ENCODE measurements at places on chromosomes 11 and 22.

- DNase-seq, result no peak
Measured at GRCh38 chr11:16936643-16937042, 77.6 kb downstream of the PLEKHA7 start.

DNA sequence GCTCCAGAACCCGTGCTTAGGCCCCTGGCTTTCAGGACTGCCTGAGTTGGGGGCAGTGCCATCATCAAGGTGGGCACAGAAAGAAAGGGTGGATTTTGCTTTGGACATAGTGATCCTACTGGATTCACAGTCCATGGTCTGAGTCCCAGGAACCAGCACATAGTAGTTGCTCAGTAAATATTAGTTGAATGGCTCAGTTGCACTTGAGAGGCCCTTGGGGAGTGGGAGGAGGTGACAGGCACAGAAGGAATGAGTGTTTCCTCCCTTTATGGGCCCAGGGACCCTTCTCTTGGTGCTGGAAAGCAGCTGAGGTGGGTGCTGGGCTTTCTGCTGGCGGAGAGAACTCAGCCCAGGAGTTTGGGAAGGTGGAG, 16.6 kb downstream of the ARHGEF17 start:
- DNase-seq, result no peak

- DNase-seq, result no peak
Measured at GRCh38 chr11:133705873-133706272, 139.4 kb downstream of the SPATA19 start.

GRCh38 chr11:68677432-68677831, 6.9 kb upstream of the GAL start:
- DNase-seq, result peak; percentile 97

DNA sequence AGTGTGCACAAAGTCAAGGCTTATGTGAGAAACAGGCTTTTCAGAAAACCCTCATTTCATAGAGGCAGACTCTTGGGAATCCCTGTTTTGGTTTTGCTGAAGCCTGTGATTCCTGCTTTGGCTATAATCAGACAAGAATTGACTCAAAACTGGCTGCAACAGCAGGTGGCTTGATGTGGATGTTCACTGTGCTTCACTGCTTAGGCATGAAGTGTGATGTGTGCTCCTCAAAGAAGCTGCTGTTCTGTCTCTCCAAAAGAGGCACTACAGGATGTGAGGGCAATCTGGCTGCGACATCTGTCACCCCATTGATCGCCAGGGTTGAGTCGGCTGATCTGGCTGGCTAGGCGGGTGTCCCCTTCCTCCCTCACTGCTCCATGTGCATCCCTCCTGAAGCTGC, 103.5 kb downstream of the C11orf58 start:
- DNase-seq, result no peak

GRCh38 chr11:83302151-83302550, 16.0 kb upstream of the CCDC90B start:
- no peak for DNase-seq

- DNase-seq, result no peak
Measured at GRCh38 chr11:60206616-60207015, 23.7 kb upstream of the MS4A6A start.

DNA sequence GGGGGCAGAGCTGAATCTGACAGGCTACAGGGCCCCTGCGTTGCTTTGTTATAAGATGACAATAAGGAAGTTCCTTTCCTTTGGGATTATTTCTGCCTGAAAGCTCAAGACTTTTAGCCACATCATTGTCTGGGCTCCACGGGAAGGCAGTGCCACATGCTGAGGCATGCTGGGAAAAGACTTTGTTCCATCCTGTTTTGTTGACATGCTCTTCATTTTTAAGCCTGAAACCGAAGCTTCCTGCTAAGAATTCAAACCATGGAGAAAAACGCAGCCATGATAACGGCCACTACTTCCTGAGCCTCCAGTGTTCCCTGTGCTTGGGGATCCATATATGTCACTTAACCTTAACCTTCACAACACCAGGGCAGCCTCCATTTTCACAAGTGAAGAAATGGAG, 5.5 kb upstream of the TCF20 start:
- DNase-seq, result no peak

- DNase-seq, result no peak
Measured at GRCh38 chr11:120612513-120613263, 101.1 kb downstream of the GRIK4 start.

- DNase-seq, result peak; percentile 3
Measured at GRCh38 chr11:43789700-43790443, 90.8 kb upstream of the ALKBH3 start.

GRCh38 chr22:47918276-47918921, 1155.9 kb downstream of the TBC1D22A start:
- DNase-seq, result no peak

GRCh38 chr11:67261946-67262681, 4.2 kb upstream of the GRK2 start:
- no peak for DNase-seq

GRCh38 chr11:75968021-75968625, 153.1 kb downstream of the UVRAG start:
- no peak for DNase-seq

GRCh38 chr11:68118706-68119448, 2.3 kb downstream of the CHKA start:
- DNase-seq, result no peak

DNA sequence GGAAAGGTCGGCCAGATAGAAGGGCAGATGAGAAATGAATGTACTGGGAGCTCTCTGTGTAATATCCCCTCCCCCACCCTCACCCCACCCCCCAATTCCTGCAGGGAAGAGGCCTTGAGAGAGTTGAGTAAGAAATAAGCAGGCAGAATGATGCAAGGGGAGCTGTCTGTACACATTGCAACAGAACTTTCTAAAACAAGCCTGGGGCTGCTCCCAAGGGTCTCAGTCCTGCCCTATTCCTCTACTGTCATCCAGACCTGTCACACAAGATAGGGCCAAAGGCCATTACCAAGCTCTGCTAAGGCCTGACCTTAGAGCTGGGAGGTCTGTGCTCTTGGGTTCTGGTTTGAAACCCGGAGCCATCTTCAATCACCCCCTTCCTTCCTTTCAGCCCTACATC, 5.7 kb upstream of the DGAT2 start:
- DNase-seq, result no peak

DNA sequence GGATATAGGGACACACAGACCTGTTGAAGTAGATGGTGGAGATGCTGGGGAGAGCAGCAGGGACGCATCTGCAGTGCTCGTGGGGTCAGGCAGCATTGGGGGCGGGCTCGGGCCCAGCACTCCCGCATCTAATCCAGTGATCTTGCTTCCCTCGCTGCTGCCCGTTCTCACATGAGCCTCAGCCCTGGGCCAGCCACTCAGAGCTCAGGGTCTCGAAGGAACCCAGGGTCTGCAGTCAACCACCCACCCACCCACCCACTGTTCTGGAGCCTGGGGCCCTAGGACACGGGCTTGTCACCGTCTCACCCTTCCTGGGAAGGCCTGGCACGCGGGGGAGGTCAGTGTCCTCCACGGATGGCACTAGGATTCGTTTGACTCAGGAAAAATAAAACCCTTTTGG, 406.0 kb downstream of the TBC1D22A start:
- no peak for DNase-seq

- DNase-seq, result peak; percentile 29
Measured at GRCh38 chr11:83836883-83837654, 550.9 kb upstream of the CCDC90B start.

GRCh38 chr22:38907767-38908166, 35.8 kb upstream of the CBX6 start:
- no peak for DNase-seq

GRCh38 chr11:20458905-20459632, 71.6 kb downstream of the PRMT3 start:
- no peak for DNase-seq

DNA sequence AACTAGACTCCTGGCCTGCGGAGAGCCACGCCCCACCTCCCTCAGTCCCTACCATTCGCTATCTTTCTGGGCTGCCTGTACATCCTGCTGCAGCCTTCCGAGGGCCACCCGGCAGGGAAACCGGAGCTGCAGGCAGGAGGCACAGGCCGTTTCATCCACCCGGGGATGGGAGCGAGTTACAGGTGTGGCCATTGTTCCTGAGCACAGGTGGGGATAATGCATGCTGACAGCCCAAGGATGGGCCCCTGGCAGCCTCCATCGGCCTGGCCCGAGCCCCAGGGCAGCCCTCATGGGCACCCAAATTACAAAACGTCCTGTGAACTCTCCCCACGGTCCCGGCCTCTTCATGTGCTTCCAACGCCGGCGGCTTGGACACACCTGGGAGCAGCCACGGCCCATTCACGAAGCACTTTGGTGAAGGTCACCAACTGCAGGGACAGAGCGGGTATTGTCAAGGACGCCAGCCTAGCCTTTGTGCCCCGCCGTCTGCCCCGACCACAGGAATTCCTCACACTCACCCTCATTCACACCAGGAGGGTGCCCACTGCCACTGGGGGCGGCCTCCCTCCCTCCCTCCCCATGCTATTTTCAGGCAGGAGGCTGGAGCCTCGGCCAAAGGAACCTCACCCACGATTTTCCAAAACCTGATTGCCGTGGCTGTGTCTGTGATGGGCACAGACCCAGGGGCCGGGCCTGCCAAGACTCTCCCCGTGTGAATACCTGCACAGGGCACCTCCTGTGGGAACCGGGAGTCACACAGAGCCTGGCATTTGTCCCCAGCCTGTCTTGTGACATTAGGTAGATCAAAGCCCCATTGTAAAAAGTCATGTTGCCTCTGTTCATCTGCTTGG, 42.1 kb upstream of the MYEOV start:
- no peak for DNase-seq

GRCh38 chr11:13329670-13330356, 52.2 kb downstream of the BMAL1 start:
- no peak for DNase-seq

DNA sequence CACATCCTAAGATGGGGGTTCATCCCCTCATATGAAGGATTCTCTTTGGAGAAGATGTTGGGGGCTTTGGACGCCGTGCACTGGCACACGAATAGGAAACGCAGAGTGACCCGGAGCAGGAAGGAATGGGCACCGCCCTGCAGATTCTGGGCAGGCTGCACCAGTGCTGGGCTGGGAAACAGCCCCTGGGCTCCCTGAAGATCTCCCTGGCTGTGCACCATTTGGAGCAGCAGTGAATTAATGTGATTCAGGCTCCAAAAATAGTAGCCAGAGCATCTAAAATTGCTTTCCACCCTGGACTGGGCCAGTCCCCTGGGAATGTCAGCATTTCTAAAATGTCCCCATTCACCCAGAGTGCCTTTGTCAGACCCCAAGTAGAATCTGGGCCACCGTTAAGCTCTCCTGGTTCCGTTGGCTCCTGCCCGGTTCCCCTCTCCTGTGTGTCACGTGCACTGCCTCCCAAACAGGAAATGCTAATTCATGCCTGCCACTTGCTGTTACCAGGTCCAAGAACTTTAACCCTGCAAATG, 18.6 kb downstream of the IRAG1 start:
- DNase-seq, result no peak

DNA sequence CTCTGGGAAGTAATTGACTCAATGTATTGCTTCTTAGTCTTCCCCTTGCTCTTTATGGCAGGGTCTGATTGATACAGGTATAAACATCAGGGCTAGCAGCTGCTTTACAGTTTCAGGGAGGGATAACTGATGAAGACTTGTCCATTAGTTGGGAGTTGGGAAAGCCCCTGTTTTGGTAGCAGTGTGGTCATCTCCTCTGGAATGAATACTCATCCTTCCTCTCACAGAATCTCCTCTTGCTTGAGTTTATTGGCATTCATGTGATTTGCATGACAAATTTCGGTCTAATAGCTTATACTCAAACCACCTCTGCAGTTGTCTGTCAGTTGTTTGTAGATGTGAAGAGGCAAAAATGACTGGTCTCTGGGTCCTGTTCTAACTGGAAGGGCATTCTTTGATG, 79.7 kb downstream of the FAT3 start:
- no peak for DNase-seq

DNA sequence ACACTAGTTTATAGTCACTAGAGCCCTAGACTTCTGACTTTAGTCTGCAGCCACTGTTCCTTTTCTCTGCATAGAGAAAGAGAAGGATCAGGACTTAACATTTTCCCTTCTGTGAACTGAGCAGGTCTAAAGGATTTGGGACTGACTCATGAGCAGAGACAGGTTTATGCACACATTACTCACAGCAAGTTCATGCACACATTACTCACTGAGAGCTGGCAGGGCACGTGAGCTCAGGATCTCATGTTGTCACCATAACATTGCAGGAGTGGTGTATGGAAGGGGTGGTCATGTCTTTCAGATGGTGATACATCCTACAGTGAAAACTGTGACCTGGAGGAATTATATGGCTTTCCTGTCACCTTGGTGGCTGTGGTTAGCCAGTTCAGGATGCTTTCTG, 56.4 kb downstream of the CEP164 start:
- DNase-seq, result peak; percentile 58

DNA sequence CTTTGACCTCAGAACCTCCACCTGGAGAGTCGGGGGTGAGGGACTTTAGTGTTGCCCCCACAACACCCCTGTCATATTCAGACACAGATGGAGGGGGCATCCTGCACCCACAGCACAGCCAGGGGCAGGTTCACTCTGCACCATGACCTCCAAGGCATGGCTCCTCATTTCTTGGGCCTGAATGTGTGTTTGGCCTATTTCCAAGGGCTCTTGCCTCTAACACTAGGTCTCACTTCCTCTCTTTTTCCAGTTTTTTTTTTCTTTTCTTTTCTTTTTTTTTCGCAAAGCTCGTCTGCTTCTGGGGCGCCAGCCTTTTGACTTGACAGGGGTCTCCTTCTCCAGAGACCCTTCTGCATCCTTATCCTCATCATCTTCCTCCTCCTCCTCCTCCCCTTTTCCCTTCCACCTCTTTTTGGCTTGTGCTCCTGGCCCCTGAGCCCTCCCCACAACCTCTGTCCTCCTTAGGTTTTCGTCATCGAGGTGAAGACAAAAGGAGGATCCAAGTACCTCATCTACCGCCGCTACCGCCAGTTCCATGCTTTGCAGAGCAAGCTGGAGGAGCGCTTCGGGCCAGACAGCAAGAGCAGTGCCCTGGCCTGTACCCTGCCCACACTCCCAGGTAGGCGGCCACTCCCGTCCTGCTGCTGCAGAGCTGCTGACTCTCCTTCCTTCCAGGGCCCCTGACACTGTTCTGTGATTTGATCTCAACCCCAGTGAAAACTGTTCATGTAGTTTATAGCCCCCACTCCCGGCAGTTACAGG, 3.8 kb downstream of the NCF4 start:
- no peak for DNase-seq

- DNase-seq, result no peak
Measured at GRCh38 chr11:69209038-69209350, 53.3 kb downstream of the SMIM38 start.

DNA sequence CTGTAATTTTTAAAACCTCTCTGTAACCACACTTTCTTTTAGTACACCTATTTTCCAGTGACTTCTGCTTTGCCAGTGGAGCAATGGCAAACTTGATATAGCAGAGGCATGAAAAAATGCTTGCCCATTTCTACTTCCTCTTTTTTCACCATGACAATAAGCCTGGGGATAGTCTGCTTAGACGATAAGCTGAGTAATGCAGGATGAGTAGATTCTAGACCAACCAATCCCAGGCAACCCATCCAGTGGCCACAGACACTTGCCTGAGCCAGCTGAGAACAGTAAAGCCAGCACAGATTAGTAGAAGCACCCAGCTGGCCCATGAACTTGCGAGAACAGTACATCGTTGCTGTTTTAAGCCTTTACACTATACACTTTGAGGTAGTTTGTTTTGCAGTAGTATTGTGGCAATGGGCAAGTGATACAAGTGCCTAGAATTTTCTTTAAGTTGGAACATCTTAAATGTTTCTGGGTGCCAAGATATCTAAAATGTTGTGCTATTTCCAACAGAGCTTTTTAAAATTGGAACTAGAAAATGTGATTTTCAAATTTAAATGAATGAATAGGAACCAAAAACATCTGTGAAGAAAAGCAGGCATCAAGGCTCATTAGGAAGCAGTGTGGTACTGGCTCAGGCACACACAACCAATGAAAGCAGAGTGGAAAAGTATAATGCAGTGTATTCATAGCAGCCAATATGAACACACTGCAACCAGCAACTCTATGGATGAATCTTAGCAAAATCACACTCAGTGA, 37.7 kb downstream of the DDI1 start:
- DNase-seq, result no peak

Measured in HTR-8/SVneo (cell line).